Stimulated activated CD4-positive, alpha-beta T cell treated with anti-CD3 and anti-CD28 coated beads, Interleukin-15, amount 100 ng/mL, for 1 hour (primary cell): ENCODE measurements at places on chromosomes 1 and 21.

DNA sequence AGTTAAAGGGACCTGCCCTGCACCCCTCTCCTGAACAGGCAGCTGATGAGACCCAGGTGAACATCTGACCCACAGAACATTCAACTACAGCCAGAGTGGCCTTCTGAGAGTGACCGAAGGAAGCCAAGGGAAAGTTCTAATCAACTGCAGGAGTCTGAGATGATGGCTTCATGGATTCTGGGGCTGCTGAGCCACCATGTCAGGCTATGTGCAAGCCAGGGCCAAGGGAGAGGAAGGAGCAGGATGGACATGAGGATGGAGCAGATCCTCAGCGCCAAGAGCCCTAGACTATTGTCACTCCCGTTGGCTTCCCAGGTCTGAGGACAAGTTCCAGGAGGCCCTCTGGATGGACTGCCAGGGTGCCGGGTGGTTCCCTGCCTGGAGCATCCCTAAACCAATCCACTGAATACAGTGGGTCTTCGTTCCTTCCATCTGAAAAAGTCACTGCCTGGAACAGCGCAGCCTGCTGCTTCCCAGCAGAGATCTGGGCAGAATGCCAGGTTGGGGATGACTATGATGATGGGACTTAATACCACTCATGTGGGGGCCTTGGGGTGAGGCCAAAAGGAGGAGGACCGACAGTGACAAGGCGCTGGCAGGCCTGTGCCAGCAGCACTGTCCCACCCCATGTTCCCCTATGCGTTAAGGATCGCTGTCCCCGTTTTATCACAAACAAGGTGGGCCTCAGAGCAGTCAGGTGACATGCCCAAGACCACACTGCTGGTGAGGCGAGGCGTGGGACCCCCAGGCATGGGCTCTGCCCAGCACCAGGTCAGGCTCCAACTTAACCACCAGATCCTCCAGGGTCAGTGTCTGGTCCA, 19.8 kb downstream of the SPOCD1 start:
- DNase-seq: no peak

DNA sequence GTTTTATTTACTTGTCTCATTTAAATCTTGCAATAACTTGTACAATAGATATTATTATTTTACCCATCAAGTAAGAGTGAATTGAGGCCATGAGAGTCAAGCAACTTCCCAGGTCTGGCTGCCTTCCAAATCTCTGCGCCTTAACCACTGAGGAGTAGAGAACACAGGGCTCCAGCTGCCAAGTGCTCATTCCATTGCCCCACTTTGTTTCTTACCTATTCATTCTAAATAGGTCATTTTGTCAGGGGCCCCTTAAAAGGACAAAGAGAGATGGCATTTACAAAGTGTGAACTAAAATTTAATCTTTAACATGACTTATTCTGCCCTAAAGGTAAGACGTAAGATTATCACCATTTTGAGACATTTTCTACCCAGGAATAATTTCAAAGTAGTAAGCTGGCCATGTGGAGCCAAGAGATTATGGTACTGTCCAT, 3.5 kb downstream of the PPP1R15B start:
- no peak for DNase-seq

DNA sequence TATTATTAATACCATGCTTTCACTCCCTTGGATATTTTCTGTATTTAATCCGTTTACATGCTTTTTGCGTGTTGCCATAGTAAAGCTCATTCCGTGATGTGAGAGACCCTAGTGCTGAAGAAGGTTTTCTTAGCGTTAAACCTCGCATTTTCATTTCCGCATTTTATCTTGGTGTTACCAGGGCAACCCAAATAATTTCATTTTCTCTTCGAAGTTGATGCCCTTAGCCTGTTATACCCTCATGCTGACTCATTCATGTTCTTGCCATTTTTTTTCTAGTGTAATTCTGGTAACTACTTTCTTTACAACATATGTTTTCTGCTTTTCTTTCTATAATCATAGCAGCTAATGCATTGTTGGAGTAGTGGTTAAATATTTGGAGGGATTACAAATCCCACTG, 37.2 kb downstream of the LRRC8C start:
- DNase-seq: no peak

DNA sequence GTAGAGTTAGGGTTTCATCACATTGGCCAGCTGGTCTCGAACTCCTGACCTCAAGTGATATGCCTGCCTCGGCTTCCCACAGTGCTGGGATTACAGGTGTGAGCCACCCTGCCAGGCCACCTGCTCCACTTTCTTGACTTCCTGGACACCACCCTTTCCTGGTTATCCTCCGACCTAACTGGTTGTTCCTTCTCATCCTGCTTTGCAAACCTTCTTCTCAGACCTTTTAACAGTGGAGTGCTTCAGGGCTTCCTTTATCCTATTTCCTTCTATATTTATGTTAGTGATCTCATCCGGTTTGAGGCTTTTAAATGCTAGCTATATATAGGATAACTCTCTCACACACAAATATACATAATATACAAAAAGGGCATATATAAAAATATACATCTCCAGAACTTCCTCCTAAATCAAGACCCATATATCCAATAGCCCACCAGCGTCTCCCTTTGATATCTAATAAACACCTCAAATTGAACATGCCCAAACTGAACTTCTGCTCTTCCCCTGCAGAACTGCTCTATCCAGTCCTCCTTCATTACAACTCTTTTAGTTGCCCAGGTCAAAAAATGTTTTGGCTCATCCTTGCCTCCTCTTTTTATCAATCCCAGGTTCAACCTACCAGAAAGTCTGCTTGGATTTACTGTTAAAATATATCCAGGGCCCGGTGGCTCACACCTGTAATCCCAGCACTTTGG, 19.5 kb upstream of the UQCRHL start:
- DNase-seq: no peak

- DNase-seq: no peak
Observed at GRCh38 chr1:75487399-75487798, 123.5 kb downstream of the SLC44A5 start.

DNA sequence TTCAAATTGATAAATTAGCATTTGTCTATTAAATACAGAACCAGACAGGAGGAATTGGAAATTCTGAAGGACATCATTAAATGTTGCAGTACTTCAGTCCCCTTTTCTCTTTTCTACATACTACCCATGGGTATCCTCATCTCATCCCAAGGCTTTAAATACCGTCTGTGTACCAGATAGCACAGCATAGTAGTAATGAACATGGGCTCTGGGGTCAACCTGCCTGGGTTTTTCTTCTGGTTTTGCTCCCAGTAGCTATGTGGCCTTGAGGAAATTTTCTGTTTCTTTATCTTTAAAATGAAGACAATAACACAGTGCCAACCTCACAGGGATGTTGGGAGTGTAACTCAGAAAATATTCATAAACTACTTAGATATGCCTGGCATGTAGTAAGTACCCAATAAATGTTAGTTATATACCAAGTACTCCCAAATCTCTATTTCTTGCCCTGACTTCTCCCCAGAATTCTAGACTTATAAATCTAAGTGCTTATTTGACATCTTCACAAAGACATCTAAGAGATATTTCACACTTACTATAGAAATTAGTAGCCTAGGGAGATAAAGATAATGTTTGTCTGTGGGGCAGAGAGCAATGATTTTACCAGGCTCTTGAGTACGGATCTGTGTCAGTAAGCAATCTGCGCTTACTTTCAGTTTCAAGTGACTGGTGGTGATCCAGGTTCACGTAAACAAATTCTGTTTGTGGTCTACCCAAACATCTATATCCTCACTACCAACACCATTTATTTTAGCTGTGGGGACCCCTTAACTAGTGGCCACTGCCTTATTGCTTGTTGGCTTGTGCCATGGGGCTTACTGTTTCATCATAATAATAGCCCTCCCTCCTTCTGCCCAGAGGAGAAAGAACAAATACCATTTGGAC, 37.3 kb downstream of the VANGL2 start:
- DNase-seq: no peak

DNA sequence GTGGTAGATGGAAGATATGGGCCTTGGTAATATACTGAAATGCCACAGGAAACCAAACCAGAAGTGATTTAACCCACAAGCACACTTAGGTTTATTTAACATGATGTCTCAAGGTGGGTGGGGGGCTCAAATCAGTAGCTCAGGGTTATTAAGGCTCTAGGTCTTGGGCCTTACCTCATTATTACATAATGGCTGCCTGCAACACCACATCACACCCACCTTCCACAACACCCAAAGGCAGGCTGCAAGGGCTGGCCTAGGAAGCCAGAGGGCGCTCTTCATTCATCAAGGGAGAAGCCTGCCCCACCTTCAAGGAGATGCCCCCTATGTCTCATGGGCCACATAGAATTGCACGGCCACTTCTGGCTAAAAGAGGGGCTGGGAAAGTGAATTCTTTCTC, 6.0 kb downstream of the TFF1 start:
- DNase-seq: no peak

GRCh38 chr1:43539726-43540434, 9.2 kb downstream of the PTPRF start:
- no peak for DNase-seq

- DNase-seq: no peak
Observed at GRCh38 chr1:64343105-64343822, 126.7 kb upstream of the CACHD1 start.

DNA sequence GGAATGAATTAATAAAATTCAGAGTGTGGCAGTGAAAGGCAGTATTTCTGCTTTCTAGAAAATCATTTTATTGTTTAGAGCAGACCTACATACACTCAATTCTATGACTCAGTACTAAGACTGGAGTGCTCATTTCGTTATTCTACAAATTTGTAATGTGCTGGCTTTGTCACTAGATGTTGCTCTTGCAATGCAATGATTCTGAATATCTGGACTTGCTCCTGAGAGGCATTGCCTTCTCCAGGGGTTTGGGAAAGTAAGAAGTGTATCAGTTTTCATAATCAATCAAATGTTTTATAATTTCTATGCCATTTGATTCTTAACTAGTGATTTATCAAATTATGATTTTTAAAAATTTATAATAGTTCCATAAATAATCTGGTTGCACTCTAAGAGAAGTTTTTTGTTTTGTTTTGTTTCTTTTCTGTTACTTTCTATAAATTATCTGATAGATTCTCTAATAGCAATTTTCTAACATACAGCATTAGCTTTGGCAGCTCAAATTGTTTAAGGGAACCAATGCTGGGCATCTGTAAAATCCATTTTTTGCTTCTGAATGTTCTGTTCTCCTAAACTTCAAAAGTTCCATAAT, 280.5 kb upstream of the SGIP1 start:
- DNase-seq: no peak

- no peak for DNase-seq
Observed at GRCh38 chr1:16124377-16125087, 31.3 kb downstream of the EPHA2 start.

- DNase-seq: no peak
Observed at GRCh38 chr1:111861523-111861922, 105.8 kb downstream of the DDX20 start.

DNA sequence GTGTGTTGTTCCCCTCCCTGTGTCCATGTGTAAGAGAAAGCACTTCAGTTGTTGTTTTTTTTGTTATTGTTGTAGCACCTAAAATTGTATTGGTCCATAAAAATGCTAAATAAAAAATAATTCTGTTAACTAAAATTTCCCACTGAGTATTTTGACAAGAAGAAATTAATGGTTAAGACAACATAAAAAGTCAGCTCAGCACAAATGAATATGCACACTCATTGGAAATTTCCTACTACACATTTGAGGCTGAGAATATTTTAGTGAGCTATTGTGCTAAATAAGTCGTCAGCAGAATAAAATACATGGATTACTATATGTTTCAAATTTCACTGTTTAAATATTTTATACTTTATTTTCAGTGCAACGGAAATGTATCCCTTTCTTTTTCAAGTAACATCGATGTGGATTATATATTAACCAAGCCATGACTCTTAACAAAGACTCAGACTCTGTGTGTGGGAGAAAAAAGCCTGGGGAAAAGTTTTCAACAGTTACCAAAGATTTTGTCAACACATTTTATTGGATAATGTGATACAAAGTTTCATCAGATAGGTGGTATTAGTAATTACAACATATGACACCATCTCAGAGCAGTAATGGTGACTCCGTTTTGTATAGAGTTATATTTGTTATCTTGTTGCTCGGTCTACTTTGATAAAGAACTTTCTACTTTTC, 63.4 kb downstream of the LYPLAL1 start:
- no peak for DNase-seq

- no peak for DNase-seq
Observed at GRCh38 chr1:27569088-27569460, 34.9 kb downstream of the AHDC1 start.

- no peak for DNase-seq
Observed at GRCh38 chr1:178772952-178773351, 47.9 kb downstream of the RALGPS2 start.

DNA sequence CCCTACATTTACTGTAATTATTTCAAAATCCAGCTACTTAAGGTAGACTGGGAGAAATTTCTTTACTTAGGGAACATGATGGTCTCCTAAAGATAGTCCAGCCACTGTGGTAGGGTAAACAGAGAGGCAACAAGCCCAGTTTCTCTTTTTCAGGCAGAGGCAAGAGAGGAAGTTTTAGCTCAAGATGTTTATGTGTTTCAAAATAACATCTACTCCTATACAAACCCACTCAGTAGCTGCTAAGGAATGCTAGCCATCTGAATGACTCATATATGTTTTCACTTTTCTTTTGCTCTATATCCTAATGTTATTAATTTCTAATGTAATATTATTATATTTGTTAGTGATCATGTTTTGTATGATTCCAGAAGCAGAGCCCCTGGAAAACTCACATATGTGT, 856.6 kb downstream of the PLA2G4A start:
- no peak for DNase-seq

- DNase-seq: no peak
Observed at GRCh38 chr21:15682977-15683376, 46.8 kb upstream of the USP25 start.

DNA sequence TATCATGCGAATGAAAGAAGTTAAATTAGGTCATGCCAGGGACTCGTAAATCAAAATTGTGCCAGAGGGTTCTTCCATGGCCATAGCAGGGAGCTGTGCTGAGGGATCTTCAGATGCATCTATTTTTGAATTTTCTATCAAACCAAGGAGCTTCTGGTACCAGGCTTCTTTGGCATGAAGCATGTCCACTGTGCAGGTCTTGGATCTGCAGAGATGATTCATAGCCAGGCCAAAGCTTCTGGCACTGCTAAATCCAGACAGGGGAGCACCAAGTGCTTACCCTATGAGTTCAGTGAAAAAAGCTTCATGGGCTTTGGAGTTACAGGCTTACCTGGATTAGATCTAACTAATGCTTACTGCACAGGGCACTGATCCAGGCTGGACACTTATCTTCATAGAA, 154.2 kb upstream of the DAB1 start:
- no peak for DNase-seq
